ENCODE measurements at places on chromosomes 2 and 18.
A peak's percentile ranks its signal among the peaks of the same experiment; 100 is the strongest.

GRCh38 chr18:13448335-13448795 lies 229.8 kb downstream of the LDLRAD4 start:
- no peak for DNase-seq

DNA sequence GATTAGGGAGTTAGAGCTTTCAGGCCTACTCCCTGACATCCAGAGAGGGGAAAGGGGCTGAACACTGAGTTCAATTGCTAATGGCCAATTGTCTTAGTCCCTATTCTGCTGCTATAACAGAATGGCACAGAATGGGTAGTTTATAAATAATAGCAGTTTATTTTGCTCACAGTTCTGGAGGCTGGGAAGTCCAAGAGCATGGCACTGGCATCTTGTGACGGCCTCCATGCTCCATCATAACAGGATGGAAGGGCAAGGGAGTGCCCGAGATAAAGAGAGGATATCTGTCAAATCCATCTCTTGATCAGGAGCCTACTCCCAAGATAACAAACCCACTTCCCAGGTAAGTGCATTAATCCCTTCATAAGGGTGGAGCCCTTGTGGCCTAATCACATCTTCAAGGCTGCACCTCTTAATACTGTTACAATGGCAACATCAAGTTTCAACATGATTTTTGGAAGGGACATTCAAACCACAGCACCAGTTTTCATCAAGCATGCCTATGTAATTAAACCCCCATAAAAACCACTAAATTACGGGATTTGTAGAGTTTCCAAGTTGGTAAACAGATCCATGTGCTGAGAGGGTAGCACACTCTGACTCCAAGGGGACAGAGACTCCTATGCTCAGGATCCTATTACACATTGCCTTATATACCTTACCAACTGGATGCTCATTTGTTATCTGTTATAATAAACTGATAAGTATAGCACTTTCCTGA lies 44.6 kb downstream of the BAZ2B start:
- no peak for DNase-seq

GRCh38 chr18:77063260-77063659 lies 69.3 kb downstream of the MBP start:
- DNase-seq, result no peak

DNA sequence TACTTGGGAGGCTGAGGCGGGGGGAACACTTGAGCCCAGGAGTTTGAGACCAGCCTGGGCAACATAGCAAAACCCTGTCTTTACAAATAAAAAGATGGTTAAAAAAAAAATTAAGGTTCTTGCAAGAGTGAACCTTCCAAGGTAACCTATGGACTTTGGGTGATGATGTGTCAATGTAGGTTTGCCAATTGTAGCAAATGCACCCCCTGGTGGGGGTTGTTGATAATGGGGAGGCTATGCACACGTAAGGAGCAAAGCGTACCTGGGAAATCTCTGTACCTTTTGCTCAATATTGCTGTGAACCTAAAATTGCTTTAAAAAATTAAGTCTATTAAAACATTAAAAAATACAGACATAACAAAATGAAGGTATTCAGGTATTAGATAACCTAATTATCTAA lies 70.4 kb downstream of the CWC22 start:
- no peak for DNase-seq

DNA sequence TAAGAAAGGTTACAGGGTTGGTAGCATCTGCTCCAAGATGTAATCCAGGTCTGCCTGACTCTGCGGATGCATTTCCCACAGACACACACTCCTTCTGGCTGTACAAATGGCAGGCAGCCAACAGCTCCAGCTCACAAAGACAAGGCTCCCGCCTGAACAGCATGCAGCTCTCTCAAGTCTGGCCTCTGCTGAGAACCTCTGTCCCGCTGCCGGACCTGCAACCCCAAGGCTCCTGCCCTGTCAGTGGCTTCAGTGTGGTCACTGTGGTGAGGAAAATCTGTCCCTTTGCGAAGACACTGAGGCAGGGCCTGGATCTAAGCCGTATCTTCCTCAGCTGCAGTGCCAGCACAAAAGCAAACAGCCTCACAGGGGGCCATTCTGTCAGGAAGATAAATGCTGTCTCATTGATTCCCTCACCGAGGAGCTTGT lies 469.3 kb upstream of the MEX3C start:
- DNase-seq, result peak; percentile 35

- DNase-seq, result no peak
These were observed 26.6 kb downstream of the POLE4 start for GRCh38 chr2:74984947-74985637.

- DNase-seq, result no peak
These were observed 46.6 kb downstream of the BCL2L11 start for GRCh38 chr2:111167076-111167862.

DNA sequence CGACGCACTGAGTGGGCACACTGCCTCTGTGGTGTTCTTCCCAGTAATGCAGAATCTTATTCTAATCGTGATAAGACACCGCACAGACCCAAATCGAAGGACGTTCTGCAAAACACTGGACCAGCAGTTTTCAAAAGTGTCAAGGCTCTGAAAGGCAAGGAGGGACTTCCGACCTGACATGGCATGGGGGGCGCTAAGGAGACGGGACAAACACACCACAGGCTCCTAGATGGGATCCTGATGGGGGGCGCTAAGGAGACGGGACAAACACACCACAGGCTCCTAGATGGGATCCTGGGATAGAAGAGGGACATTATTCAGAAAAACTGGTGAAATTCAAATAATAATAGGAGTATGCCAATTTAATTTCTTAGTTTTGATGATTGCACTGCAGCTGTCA lies 191.4 kb downstream of the LDLRAD4 start:
- no peak for DNase-seq

DNA sequence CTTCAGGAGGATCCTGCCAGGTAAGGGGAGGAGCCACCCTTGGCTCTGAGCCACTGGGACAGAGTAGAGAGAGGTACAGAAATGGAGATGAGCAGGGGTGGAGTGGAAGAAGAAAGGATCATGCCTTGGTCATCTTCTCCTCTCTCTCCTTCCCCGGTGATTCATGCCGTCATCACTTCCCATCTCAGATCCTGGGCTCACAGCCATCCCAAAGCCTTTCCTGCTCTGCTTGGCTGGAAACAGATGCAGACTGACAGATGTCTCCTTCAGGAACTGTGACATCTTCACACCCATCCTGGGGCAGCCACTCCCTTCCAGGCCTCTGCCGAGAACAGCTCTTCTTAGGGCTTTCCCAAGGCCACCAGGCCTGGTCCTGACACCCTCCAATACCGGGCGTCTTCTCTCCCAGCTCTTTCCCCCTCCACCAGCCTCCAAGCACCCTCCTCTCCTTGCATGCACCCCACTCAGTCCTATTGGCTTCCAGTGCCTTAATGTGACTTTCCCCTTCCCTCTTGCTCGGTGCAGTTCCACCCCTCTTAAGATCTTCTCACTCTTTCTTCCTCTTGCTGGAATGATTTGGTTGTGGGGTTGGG lies 58.3 kb upstream of the TNP1 start:
- DNase-seq, result no peak

GRCh38 chr2:161250864-161251436 lies 57.3 kb upstream of the PSMD14 start:
- no peak for DNase-seq

DNA sequence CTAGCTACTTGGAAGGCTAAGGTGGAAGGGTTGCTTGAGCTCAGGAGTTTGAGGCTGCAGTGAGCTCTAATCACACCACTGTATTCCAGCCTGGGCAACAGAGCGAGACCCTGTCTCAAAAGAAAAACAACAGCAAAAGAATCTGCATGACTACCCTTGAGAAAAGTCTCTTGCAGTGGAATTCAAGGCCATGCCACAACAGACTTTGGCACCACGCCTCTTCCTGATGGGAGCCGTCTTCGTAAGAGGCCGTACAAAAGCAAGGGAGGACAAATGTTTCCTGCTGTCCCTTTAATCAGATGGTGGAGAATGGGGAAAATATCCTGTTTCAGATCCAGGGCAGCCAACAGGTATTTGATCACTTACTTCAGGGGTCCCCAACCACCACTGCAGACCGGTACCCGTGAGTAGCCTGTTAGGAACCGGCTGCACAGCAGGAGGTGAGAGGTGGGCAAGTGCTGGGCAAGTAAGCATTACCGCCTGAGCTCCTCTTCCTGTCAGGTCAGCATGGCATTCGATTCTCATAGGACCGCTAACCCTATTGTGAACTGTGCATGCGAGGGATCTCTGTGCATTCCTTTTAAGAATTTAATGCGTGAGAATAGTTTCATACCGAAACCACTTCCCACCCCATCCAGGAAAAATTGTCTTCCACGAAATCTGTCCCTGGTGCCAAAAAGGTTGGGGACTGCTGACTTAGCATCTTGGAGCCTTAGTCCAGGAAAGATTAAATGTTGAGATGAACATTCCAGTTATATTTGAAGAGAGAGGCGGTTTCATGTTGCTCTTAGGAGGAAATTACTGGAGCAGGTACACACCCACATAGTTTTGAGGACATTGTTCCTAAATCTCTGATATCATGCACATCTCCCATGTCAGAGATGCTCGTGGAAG lies 94.4 kb upstream of the XPO1 start:
- DNase-seq, result no peak

GRCh38 chr2:176577054-176577453 lies 307.8 kb downstream of the MTX2 start:
- DNase-seq, result no peak

- no peak for DNase-seq
These were observed 141.6 kb downstream of the ZNF236 start for GRCh38 chr18:76963936-76964335.

GRCh38 chr2:208036357-208036756 lies 11.0 kb upstream of the PLEKHM3 start:
- no peak for DNase-seq

DNA sequence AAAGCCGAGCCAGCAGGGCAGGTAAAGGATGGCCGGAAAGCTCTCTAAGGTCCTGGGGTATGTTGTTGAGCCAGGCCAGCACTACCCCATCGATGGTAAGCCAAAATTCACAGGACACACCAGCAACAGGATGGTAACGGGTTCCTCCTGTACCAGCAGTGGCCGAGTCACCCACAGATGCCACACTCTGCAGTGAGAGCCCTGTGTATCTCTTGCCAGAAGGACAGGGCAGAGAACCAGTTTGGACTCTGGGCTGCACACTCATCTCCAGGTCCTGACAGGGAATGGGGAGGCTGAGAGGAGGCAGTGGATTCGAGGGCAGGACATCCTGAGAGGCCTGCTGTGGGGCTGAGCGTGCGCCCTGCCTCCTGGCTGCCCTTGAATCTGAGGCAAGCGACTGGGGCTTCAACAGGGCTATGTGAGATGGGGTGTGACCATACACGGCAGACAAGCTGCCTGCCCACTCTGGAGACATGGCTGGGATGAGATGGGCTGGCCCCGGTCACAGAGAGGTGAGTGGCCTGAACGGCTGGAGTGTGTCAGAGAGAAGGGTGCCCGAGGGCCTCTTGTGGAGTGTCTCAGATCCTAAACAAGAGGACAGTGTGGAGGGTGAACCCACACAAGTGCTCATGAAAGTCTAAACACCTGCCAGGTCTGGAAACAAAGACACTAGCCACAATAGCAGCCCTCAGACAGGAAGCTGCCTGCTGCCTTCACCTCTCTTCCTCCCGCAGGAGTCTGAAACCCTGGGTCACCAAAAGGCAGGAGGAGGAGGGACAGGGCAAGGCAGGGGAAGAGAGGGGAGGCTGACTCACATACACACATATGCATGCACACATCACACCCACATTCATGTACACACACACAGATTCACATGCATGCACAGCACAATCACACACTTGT lies 182.3 kb downstream of the LOXHD1 start:
- DNase-seq, result no peak

DNA sequence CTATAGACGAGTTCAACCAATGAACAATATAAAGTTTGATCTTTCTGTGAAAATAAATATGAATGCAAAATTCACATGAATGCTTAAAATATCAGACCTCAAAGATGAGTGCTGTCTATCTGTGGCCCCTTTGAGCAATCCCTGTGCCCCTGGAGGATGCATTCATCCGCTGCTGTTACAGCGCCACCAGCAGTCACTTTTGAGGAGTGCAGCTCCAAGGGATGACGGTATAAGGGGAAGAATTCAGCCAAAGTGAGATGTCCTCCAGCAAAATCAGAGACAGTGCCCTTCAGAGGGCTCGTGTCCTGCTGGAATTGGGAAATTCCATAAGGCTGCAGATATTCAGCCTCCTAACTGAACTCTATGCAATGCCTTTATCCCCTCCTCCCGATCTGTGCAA lies 12.0 kb upstream of the CHRNA1 start:
- no peak for DNase-seq

GRCh38 chr2:240506406-240507059 lies 51.3 kb downstream of the ANKMY1 start:
- no peak for DNase-seq

DNA sequence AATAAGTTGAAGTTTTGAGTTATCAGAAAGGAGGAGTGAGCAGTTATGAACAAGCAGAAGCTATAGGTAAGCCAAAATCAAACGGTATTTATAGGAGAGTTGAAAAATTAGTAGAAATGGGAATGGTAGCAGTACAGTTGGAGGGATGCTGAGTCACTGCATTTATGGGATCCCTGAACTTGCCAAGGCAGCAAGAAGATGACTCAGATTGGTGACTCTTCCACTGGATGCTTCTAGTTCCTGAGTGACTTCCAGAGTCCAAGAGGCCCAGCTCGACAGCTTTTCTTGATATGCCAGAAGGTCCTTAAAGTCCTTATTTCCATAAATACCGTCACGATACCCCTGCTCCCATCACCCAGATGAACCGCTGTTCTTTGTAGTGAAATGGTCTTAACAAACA lies 31.1 kb upstream of the ACTR3 start:
- no peak for DNase-seq

GRCh38 chr2:159714247-159714930 lies 2.1 kb downstream of the MARCHF7 start:
- no peak for DNase-seq

DNA sequence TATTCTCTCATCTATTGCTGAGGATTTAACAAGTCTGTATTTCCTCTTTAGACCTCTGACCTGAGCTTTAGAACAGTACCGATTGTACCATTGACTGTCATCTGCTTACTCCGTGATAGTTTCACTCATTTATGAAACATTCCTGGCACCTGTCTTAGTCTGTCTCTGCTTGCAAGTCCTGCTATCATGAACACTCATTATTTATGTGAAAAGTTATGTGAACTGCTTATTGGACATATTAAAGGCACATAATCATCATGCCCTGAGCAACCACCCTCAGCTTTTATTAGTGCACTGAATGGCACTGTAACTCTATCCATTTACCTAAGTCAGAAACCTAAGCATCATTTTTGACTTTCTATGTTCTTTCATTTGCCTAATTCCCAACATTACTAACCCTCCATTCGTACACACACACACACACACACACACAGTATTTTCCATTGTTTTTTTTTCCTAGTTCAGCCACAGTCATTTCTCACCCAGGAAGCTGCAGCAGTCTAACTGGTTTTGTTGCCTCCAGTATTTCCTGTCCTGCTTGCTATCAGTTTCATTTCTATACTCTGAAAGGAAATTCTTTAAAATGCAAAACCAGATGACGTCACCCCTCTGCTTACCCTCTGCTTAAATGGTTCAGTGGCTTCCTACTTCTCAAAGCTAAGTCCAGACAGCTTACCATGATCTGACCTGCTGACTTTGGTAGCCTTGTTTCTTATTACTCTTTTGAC lies 146.1 kb downstream of the HAUS1 start:
- no peak for DNase-seq

DNA sequence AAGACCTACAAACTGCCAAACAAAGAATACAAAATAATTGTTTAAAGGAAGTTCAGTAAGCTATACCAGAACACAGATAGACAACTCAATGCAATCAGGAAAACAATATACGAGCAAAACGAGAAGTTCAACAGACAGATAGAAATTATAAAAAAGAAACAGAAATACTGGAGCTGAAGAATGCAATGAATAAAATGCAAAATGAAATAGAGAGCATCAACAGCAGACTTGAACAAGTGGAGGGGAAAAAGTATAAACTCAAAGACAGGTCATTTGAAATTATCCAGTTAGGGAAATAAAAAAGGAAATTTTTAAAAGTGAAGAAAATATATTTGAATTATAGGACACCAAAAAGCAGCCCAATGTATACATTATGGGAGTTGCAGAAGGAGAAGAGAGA lies 43.6 kb downstream of the MDH1 start:
- DNase-seq, result no peak
